ENCODE measurements at places on chromosomes 6 and 20.

DNA sequence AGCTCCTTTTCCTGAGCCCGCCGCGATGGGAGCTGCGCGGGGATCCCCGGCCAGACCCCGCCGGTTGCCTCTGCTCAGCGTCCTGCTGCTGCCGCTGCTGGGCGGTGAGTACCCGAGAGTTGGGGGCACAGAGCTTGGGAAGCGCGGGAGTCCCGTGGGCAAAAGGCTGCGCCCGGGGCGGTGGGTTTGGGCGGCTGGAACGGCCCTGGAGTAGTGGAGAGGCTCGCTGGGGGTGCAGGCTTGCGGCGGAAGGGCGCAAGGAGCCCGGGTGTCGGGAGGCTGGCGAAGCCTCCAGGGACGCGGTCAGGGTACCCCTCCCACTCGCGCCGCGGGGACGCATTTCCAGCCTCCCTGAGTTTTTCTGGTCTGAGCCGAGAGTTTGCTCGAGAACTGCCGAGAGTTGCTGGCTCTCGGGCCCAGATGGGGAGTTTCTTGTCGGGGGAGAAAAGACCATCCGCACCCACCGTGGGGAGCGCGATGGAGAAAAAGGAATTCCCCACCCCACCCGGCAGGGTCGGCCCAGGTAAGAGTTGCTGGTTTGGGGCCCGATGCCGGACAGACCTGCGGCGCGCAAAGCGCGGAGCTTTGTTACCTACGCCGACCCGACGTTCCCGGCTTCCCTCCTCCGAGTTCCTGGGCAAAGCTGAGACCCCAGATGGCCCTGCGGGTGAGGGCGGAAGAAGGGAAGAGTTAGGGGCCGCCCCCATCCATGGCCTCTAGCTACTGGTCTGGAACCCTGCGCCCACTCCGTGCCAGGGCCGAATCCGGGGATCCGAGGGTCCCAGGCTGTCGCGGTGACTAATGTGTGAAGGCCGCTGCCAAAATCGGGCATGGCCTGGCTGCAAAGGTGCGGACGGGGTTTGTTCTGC lies 584 bp downstream of the PTK7 start:
- peak; percentile 43 for DNase-seq

DNA sequence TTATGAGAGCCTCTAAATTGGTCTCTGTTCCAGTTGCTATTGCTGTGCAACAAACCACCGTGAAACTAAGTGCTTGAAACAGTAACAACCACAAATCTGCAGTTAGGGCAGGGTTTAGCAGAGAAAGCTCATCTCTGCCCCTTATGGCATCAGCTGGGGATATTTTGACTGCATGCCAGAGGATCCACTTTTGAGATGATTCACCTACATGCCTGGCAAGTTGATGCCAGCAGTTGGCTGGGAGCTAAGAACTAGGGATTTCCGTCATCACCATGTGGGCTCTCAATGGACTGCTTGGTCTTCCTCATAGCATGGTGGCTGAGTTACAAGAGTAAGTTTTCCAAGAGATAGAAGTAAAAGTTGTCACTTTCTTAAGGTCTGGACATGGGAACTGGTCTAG lies 35.1 kb downstream of the PLCB4 start:
- DNase-seq, result no peak

DNA sequence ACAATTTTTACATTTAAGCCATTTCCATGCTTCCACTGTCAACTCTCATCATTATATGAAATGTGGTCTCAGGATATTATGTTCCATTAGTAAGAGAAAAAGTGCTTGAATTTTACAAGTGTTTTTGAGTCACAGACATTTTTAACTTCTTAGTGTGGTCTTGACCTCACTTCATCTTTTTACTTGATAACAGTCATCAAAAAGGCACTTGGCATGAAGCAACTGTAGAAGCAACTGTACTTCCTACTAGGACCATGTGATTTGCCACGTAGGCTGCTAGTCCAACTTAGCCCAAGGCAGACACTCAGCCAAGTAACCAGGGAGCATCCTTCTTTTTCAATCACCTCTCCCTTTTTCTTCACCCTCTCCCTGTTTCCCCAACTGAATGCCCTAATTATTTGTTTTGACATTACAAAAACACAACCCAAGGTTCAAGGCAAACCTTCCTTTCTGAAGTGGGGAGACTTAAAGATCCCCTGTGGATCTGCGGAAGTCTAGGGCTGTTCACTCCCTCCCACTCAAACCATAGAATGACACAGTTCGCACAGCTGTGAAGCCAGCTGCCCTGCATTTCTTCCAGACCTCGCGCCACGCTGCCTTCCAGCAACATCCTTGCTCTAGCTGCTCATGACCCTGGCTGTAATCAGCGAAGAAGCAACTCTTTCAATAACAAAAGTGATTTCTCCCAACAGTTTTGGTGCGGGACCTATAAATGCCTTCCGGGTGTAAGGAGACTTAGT lies 45.0 kb downstream of the PHACTR1 start:
- peak; percentile 53 for DNase-seq

DNA sequence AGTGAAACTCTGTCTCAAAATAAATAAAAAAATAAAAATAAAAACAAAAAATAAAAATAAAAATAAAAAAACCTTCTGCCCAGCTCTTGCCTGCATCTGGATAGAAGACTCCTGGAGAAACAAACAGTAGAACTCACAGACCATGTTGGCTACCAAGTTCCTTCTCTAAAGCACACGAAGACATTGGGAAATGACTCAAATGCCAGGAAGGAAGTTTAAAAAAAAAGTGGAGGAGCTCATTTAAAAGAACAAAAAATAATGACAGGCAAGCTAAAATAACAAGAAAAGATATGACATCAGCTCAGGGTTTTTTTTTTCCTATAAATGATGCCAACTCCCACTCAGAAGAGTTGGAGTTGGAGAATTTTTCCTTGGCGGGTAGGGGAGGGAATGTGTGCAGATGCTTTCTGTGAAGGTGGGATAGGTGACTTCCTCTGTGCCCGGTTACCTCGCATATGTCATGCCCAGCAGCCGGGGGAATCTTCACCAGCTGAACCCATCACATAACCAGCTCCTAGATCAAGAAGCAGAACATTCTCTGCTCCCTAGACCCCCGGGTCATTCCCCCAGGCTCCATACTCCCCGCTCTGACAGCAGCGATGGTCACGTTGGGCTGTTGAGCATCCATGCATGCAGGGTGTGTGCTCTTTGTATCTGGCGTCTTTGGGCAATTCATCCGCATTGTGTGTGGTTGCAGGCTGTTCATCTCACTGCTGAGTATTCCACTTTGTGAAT lies 17.3 kb upstream of the CD93 start:
- peak; percentile 78 for DNase-seq

DNA sequence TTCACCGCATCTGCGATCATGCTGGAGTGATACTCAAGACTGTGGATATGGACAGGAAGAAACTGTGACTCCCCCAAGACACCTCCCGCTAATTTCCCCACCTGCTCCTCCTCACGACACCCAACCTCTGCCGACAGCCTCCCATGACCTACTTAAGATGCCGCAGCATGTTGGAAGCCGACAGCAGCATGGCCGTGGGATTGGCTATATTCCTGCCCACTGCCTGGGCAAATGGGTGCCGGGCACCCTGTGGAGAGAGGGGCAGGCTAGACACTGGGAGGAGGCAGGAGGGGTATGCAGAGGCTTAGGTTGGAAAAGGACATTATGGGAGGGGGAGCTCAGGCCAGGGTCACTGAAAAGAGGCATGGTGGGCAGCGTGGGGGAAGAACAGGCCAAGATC lies 4.5 kb downstream of the IDH3B start:
- DNase-seq, result no peak

DNA sequence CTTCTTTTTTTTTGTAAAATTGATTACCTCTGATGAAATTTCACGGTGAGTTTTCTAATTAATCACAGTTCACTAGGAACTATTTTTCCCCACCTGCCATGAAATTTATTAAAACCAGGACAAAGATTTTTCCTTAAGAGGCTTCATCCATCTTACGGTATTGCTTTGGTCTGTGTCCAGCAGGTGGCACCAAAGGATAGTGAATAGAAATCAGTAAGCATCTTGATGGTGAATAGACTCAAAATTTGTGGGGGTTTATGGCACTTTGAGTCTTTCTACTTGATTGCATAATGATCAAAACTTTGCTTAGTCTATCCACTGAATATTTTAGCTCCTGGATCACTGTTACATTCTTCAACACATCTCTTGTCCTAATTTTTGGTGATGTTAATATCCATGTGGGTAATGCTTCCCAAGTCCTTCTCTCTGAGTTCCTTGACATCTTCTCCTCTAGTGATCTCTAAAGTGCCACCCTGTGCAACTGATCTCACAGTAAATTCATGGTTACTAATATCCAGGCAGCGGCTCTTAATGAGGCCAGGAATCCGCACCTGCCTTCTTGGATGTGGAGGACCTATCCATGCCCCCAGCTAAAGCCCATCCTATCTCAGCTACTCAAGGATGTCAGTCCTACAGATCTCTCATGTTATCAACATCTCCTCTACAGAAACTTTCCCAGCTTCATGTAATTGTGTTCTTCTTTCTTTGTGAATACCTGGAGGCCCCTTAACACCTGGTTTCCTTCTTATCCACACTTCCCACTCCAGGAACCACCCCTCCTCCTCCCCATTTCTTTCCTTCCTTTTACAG lies 54.5 kb downstream of the STMND1 start:
- DNase-seq, result peak; percentile 90
